Skin of body (tissue), 3 donors: ENCODE measurements at places on chromosomes 12 and 14. TPM values are rescaled to one million over a fixed set of nuclear protein-coding genes. Genes with fewer than 3 reads are reported as not detected.

NPFF gene
- total RNA-seq = 0.59 TPM

PZP gene
- 0.20 TPM for total RNA-seq

ESR2 gene
- total RNA-seq = 1.5 TPM

GALNT16 gene
- 18.1 TPM for total RNA-seq

MON2 gene
- 128 TPM for total RNA-seq

TCL1B gene
- total RNA-seq = not detected

EXOC3L4 gene
- total RNA-seq = 0.30 TPM

KRT75 gene
- total RNA-seq = 84.8 TPM

RBMS2 gene
- 31.5 TPM for total RNA-seq

KRT5 gene
- total RNA-seq = 1,515 TPM

GLI1 gene
- total RNA-seq = 7.2 TPM

OR6C2 gene
- total RNA-seq = not detected

FAM222A gene
- total RNA-seq = 1.4 TPM

TESPA1 gene
- 0.30 TPM for total RNA-seq

NID2 gene
- total RNA-seq = 68.8 TPM

PPFIA2 gene
- total RNA-seq = 1.6 TPM

GSC gene
- total RNA-seq = 0.99 TPM

POTEG gene
- total RNA-seq = not detected

PIK3C2G gene
- total RNA-seq = 18.1 TPM

LRP1-AS gene
- not detected for total RNA-seq

KRT7 gene
- 10.4 TPM for total RNA-seq

TMEM233 gene
- 0.20 TPM for total RNA-seq

REP15 gene
- 0.79 TPM for total RNA-seq

OTUB2 gene
- 2.9 TPM for total RNA-seq

FAM181A gene
- not detected for total RNA-seq

NCAPD2 gene
- 29.6 TPM for total RNA-seq

TAS2R9 gene
- total RNA-seq = not detected

RBP5 gene
- 1.4 TPM for total RNA-seq

SELPLG gene
- 4.2 TPM for total RNA-seq

MYBPC1 gene
- 398 TPM for total RNA-seq

IPO8 gene
- total RNA-seq = 35.7 TPM
